CD4-positive, alpha-beta T cell treated with Interferon gamma for 1 hour (primary cell): ENCODE measurements at places on chromosomes 16 and 17.

- no peak for DNase-seq
Observed at GRCh38 chr17:8904686-8905085, 37.2 kb upstream of the PIK3R6 start.

- DNase-seq = no peak
Observed at GRCh38 chr17:76048711-76049110, 21.6 kb upstream of the EVPL start.

GRCh38 chr16:15970743-15971439, 21.5 kb downstream of the ABCC1 start:
- no peak for DNase-seq

DNA sequence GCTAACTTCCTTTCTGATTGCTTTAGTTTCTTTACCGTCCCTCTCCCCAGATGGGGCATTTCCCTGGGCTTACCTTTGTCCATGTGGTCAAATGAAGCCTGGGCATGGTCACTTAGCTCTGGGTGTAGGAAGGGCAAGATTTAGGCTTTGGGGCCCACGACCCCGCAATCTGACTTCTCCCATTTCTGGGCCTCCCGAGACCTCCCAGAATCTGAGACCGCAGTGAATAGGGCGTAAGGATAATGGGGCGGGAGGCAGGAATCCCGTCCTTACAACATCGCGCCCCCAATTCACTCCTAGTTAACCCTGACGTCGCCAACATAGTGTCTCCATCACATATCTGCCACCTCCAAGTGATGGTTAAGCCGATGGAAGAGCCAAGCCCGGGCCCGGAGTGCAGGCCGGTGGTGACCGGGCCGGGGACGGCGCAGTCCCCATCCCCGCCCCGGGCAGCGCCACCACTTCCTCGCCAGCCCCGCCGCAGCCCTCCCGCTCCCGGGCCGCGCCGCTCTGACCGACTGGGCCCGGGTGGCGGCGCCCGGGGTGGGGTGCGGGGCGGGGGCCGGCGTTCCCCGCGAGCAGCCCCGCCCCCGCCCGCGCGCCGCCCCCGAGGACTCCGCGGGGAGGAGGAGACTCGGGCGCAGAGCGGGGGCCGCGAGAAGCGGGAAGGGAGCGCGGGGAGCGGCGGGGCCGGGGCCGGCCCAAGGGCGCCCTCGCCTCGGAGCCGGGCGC, at the start of gene RHBDL3:
TSS of gene RHBDL3 (plus strand) at position 641 of the 732 bp plus-strand sequence. CDS start 358 bp downstream, outside the sequence.
- peak; percentile 9 for DNase-seq

- no peak for DNase-seq
Observed at GRCh38 chr16:53821957-53822625, 118.1 kb downstream of the FTO start.

GRCh38 chr17:80832266-80832676, 159.4 kb upstream of the CHMP6 start:
- DNase-seq = no peak

DNA sequence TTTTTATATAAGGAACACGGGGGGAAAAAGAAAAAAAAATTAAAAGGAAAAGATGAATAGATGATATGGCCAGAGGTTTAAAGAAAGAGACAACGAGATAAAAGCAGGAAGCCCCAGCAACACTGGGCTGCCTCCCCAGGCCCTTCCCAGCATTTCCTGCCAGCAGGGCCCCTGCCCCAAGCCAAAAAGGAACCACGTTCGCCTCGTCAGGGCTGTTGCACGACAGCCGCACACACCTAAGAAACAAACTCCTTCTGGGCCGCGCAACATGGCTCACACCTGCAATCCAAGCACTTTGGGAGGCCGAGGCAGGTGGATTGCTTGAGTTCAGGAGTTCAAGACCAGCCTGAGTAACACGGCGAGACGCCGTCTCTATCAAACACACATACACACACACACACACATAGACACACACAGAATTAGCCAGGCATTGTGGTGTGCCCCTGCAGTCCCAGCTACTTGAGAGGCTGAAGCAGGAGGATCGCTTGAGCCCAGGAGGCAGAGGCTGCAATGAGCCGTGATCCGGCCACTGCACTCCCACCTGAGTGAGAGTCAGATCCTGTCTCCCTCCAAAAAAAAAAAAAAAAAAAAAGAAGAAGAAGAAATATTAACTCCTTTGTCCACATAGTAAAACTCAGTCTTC, 83.0 kb downstream of the ANKRD11 start:
- no peak for DNase-seq

DNA sequence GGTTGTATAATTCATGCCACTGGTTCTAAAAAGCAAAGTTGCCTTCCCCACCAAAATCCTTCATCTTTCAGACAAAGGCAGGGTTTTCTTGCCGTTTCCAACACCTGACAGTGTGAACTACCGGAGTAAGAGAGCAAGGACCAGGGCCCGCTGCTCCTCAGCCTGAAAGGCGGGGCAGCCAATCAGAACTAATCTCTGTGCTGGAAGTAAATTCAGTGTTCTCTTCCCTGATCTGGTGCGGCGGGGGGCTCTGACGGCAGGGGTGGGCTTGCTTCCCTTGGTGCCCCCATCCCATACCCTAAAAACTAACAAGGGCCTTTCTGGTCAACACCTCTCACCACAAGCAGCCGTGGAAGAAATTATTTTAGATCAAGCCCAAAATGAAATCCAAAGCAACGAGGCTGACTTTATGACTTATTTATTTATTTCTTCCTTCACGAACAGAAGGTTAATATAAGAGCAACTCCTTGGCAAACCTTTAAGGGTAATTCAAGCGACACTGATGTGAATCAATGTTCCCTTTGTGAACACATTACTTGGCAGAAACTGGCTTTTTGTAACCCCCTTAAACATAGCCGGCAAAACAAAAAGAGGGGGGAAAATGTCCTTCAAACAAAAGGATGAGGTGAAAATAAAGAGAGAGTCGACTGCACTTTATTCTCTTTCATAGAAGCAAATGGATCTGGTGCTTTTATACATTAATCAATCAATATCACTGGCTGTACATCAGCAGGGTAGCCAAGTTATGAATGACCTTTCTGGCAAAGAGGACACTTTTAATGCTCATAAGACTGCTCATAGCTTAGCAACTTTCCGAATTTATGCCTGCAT, 189.9 kb downstream of the ZFHX3 start:
- no peak for DNase-seq

GRCh38 chr17:16398270-16399267, 16.8 kb upstream of the TRPV2 start:
- DNase-seq = no peak

- DNase-seq = no peak
Observed at GRCh38 chr17:1147664-1148063, 32.1 kb downstream of the ABR start.
